ENCODE measurements at places on chromosomes 5 and 9.

DNA sequence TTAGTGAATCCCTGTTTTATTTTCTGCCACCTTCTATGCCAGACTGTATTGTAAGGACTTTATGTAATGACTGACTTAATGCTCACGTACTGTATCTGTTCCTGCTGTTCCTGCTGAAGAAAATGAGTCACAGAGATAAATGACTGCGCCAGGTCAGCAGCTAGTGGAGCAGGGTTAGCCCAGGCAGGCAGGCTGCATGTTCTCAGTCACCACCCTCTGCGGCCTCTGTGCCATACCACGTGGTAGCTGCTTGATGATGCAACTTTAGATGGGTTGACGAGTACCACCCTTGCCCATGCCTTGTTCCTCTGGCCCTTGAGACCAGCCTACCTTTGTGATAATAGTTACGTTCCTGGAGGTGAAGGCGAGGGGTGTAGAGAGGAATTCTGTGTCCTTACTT is 161.9 kb downstream of the TRIO start:
- peak; percentile 67 for DNase-seq

DNA sequence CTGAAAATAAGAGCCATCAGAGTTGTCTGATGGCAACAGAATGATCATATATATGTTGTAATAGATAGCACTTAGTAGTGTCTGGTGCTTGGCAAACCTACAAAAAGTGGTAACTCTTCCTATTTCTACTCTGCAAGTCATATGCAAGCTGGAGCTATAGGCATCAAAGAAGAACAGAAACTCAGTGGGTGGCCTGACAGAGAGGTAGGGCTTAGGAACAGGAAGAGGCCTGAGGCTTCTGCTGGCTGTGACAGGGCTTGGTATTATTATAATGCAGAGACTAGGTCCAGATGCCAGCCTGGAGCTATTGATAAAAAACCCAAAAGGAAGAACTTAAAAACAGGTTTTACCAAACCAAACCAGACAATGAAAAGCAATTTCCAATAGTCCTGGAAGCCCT is 4.4 kb upstream of the DIAPH1 start:
- no peak for DNase-seq

GRCh38 chr5:94632024-94632423 is 13.6 kb downstream of the SLF1 start:
- no peak for DNase-seq

DNA sequence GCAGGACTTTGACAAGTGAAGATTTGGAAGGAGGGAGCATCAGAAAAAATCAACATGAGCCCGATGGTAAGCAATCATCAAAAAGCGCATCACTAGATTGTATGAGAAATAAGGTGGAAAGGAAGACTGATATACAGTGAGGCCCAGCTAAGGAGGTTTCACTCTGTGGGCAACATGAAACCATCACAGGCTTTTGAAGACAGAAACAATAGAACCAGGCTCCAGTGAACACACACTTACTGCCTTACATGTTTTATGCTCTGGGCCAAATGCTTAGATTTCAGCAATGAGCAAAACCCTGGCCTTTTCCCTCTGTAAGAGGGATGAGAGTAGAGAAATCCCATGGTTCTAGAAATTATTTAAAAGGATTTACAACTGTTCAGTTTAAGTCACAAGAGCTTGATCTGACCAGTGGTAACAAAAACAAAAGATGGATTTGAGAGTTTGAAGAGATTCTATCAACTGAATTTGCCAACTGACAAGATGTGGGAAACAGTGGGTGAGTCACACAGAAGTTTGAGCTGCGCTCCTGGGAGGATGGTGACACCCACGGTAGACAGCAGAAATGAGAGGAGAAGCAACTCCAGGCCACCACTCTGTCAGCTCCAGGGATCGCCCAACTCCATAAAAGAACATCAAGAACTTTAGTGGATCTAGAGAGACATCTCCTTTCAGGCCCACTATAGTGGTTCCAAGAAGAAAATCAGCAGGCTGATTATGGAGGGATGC is 261.8 kb downstream of the MCTP1 start:
- DNase-seq: no peak

- DNase-seq: no peak
These were observed 127.6 kb downstream of the SLIT3 start for GRCh38 chr5:169173372-169173771.

DNA sequence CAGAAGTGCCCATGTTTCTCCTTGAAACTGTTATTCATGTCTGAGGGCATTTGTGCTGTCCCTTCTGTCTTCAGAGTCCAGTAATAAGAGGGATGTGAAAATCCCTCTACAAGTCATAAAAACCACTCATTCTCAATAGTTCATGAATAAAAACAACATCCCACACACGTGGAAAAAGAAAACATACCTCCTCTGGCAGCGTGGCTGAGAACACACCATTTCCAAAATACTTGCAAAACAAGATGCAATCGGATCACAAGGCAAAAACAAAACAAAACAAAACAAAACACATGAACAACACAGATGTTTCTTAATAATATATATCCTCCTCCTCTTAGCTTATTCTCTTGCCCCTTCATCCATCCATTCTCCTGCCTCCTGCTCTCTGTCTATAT is 71.0 kb upstream of the EQTN start:
- no peak for DNase-seq

GRCh38 chr5:109644829-109645228 is 44.9 kb upstream of the MAN2A1 start:
- no peak for DNase-seq

GRCh38 chr5:150523472-150524350 is 15.8 kb downstream of the NDST1 start:
- DNase-seq: peak; percentile 52

DNA sequence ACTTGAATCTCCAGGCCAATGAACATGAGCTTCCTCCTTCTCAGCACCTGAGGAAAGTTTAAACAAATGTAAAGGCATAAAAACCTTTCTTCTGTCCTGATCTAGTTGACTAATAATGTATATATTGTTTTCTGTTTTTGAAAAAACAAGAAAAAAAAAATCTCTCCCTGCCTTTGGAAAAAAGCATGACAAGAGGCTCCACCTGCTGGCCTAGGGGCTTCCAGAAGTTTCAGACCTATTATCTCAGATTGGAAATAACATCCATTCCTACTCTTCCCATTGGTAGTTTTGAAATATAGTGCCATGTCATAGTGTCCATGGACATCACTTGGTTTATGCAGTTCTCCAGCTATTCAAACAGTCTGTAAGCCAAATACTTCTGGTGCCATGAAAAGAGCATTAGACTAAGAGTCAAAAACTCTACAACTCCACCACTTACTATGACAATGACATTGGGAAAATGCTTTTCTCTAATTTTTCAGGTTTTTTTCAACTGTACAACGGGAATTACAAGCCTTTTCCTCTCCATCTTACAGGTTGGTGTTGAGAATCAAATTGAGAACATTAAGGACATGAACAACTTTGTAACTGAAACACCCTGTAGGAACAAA is 409.6 kb upstream of the MPDZ start:
- peak; percentile 12 for DNase-seq

GRCh38 chr9:70079417-70080037 is 35.9 kb downstream of the MAMDC2 start:
- DNase-seq: peak; percentile 8

- no peak for DNase-seq
These were observed 2.9 kb downstream of the ZFAND5 start for GRCh38 chr9:72362118-72362531.

DNA sequence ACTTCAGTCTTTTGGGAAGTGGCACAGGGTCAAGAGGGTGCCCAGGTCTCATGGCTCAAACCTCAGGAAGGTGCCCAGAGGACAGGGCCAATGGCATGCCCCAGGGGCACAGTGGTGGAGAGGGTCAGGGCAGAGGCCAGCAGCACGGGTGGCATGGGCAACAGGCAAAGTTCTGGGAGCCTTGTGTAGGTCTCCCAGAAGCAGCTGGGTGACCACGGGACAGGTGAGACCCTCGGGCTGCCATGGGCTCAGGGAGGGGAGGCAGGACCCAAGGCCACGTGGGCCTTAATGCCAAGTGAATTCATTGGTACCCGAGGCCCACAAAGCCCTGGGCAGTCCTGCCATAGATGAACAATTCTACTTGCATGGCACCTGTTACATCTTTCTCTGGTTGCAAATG is 72.4 kb upstream of the ADAMTS2 start:
- DNase-seq: no peak

DNA sequence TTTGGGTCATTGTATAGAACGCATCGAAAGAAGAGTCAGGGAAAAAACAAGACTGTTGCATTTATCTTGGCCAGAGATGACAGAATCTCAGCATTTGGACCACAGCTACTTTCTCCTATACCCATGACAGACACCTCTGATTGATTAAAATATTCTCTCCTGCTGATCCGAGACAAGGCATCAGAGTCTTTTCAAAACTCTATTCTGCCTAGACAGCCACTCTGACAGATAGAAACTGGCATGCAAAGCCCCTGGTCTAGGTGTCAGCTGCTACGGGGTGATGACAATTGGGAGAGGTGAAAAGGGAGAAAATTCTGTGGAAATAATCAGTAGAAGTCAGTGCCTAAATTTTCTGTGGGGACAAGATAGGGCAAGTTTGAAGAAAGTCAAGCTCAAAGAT is 152.2 kb downstream of the PIK3R1 start:
- no peak for DNase-seq

DNA sequence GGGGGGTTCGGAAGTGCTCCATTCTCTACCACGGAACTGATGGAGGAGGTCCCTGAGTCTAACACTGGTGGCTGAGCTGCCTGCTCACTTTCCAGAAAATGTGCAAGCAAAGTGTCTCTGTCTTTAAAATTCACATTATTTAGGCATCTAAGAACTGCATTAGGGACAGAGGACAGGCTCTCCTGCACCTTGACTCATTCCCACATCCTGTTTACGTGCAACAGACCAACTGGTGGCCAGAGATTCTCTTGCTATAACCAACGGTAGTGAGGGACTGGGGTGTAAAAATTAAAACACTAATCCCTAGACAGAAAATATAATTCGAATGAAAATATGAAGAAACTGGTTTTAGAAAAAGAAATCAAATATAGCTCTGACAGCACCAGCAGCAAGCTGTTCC is 320.9 kb downstream of the IRX2 start:
- DNase-seq: peak; percentile 74

DNA sequence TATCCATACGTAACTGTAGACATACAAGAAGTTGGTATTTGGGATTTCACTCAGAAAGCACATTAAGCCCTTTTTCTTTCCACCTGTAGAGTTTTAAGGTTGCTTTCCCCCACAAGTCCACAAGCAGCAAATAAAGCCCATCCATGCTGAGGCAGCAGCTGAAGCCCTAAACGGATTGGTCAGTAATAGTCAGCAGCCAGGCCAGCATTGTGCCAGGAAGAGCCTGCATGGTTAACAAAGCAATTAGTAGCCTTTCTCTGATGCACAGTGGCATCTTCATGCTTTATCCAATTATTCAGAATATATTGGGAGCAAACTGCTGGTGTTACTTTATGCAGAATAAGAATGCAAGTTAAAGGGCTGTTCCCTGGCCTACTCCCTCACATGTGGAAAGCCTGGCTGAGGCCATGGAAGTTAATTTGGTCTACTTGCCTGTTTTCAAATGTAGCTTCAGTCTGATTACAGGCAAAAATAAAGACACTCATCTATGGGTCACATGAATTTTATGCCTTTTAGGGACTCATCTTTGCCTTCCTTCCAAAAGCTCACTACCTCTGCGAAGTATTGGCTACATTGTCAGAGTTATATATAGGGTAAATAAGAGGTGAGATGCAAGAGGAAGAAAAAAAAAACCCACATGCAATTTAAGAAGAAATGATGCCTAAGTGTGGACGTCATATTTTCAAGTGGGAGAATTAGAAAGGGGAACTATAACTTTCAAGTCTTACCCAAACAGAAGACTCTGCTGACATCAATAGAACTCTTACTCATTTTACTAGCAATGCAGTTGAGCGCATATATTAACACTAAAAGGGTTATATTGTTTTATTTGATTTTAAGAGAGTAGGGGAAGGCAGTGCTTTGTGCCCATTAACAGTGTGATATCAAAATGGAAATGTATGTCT is 15.9 kb downstream of the EBF1 start:
- DNase-seq: no peak

DNA sequence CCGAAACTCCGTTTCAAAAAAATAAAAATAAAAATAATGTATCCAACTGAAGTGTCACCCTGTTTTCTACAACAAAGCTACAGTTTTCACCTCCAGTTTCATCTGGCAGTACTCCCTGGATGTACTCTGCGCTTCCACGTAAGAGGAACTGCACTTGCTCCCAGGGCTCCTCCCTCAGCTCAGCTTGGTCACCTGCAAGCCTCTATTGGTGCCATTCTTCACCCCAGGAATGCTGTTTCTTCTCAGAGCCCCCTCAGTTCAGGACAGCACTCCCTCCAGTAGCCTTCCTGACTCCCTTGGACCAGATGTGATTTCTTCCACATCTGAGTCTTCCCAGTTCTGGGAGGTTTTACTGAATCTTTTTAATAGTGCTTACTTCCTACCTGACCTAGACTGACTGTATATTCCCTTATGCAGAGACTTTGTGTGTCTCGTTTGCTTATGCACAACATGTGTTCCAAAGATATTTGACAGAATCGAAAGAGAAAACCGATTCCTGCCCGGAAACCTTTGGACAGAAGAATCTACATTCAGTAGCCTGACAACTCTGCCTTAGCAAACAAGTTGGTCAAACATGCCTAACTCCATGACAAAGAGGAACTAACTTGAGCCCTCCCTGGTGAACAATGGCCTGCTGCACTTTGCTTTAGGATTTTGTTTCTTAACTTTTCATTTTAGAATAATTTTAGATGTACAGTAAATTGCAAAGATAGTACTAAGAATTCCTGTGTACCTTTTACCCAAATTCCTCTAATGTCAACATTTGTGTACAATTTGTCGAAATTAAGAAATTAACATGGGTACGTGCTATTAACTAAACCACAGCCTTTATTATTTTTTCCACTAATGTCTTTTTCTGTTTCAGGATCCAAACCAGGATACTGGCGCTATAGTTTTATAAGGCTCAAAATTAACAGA is 814 bp downstream of the CCDC125 start:
- no peak for DNase-seq

DNA sequence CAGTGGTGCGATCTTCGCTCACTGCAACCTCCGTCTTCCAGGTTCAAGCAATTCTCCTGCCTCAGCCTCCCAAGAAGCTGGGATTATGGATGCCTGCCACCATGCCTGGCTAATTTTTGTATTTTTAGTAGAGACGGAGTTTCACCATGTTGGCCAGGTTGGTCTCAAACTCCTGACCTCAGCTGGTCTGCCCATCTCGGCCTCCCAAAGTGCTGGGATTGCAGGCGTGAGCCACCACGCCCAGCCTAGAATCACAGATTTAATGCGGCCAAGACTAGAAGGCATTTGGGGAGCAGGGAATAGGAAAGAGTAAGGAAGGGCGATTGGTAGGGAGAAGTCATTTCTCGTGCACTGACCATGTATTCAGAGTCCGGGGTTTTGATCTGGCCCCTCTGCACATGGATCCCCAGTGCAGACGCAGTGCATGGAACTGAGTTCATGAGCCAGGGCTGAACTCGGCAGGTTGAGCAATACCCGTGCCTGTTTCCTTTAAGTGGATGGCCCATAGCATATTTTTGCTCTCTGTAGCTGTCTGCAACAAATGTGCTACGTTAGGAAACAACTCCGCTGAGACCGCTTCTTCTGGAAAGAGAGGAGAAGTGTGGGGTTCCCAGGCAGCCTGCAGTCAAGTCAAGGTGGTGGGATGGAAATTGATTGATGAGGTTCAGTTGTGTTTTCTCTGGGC is 3.4 kb upstream of the HMCN2 start:
- DNase-seq: no peak

- DNase-seq: no peak
These were observed 76.8 kb downstream of the LMX1B start for GRCh38 chr9:126690431-126691051.
